Renal cortex interstitium (tissue), 15 donors: ENCODE measurements at places on chromosomes 16 and 17. TPM values are rescaled to one million over a fixed set of nuclear protein-coding genes. Genes with fewer than 3 reads are reported as not detected.

- no peak for DNase-seq
Measured at GRCh38 chr17:81334391-81334901, 39.3 kb upstream of the SLC38A10 start.

DNA sequence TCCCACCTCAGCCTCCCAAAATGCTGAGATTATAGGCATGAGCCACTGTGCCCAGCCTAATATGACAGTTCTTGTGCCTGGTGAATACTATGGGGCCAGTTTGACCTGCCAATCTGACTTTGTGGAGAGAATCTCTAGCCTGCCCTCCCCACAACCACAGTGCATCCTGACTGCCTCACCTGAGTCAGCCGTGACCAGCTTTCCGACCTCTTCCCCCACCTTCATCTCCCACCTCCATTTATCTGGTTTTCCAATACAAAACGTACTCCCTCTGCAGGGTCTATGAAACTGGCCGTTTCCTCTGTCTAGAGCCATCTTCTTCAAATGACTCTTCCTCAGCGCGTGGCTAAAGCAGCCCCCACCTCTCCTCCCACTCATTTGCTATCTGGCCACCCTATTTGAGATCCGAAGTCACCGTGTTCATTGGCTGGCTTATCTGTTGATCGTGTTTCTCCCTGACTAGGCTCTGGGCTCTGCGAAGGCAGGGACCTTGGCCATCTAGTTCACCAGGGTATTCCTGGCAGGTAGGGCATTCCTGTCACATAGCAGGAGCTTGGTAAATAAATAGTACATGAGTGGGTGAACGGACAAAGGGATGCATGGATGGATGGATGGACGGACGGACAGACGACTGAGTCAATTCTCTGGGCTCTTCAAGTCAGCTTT is 22.3 kb upstream of the PLLP start:
- no peak for DNase-seq

GRCh38 chr16:66468321-66468965 is 41.3 kb downstream of the BEAN1 start:
- DNase-seq = no peak

Gene SOX15
- polyA plus RNA-seq = 2.9 TPM

DNA sequence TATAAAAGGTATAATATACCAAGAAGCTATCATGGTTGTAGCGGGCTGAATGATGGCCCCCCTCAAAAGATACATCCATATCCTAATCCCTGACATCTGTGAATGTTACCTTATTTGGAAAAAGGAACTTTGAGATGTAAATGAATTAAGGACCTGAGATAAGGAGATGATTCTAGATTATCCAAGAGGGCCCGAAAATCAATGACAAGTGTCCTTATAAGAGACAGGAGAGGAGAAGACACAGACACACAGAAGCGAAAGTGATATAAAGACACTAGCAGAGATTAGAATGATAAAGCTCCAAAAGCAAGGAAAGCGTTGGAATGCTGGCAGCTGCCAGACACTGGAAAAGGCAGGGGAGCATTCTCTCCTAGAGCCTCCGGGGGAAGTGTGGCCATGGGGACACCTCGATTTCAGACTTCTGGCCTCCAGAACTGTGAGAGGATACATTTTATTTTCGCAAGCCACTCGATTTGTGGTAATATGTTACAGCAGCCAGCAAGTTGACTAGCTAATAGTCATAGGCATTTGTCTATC is 12.5 kb upstream of the GP1BA start:
- no peak for DNase-seq

GRCh38 chr16:50257876-50258275 is 8.5 kb upstream of the ADCY7 start:
- no peak for DNase-seq

DNA sequence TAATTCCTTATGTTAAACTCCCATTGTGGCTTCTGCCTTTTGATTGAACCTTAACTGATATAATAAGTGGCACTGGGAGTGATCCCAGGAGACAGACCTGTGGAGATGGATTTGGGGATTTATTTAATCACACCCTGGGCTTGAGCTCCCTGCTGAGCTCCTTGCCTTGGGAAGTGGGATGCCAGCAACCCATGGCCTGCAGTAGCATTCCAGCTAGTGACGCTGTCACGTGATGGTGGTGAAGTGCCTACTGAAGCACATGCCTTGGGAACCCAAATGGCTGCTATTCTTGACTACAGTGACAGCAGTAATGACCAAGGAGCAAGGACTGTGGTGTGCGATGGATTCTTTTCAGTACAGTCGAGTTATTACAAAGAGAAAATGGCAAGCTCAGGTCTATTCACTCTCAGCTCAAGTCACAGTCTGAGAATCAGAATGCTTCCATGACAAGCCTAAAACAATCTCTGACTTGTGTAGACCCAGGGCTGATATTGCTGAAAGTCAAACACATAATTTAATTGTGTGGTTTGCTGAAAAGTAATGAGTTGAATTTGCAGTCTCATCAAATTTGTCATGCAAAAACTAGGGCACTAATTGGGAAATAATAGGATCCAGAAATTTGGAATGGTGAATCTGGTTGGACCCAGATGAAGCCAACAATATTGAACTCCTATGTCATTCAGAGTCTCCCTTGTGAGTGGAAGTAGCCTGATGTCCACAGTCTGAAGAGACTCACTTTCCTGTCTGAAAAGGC is 47.1 kb downstream of the BCL7C start:
- no peak for DNase-seq

DNA sequence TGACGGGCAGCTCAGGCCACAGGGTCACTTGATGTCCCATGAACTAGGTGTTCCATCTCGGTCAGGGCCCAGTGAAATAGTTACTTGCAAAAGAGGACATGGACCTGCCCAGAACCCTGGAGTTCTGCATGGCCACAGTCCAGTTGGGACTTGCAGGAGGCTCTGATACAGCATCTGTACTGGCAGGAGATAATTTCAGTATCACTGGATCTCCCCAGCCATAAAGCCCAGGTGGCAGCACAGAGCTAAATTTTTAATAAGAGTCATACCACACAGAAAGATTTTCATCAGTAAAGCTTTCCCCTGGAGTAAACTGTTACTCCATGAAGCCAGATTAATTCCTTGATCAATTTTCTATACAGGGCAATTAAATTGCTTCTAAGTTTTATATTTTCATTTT is 18.0 kb upstream of the SLC16A5 start:
- no peak for DNase-seq

- peak; percentile 50 for DNase-seq
Measured at GRCh38 chr17:36148559-36149295, 27.7 kb downstream of the TBC1D3B start.

- no peak for DNase-seq
Measured at GRCh38 chr17:57349541-57350247, 93.4 kb downstream of the MSI2 start.

GRCh38 chr16:1363501-1364041 is 11.8 kb downstream of the GNPTG start:
- DNase-seq = no peak

GRCh38 chr17:82213251-82214011 is 789 bp upstream of the CCDC57 start:
- DNase-seq = no peak

Gene PLLP
- 29.7 TPM for polyA plus RNA-seq

- no peak for DNase-seq
Measured at GRCh38 chr17:78791840-78792709, 10.0 kb upstream of the CYTH1 start.

Gene ZKSCAN2
- 12.4 TPM for polyA plus RNA-seq

DNA sequence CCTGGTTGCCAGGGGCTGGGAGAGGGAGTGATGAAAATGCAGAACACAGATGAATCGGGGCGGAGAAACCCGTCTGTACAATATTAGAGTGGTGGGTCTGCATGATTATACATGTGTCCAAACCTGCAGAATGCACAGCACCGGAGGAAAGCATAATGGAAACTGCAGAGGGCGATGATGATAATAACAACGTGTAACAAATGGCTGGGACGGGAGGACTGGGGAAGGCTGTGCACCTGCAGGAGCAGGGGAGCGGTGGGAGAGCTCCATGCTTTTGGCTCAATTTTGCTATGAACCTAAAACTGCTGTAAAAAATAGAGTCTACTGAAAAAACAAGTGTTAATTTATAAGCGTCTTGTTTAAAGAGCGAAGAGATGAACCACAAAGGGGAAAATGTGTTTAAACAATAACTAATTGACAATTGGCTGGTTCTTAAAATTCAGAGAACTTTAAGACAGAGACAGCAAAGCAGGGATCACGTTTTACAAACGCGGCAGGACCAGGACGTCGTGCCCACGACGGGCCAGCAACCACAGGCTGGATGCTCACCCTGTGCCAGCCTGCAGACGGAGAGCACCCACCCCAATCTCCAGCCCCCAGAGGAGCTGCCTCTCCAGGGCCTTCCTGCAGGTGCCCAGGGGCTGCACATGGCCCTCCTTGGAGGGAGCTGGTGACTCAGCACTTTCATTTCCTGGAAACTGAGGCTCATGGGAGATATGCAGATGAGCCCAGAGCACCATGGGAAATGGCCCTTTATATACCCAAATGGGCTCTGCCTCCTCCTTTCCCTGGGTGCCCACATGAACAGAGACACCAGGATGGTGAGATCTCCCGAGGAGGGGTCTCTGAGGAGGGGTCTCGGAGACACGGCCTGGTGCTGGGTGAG is at the start of gene TEX19:
Gene TEX19 (plus strand): TSS at position 783 of the 886 bp plus-strand sequence. CDS start 2,904 bp downstream, outside the sequence.
- DNase-seq = no peak

Gene KCNJ16
- 99.5 TPM for polyA plus RNA-seq

DNA sequence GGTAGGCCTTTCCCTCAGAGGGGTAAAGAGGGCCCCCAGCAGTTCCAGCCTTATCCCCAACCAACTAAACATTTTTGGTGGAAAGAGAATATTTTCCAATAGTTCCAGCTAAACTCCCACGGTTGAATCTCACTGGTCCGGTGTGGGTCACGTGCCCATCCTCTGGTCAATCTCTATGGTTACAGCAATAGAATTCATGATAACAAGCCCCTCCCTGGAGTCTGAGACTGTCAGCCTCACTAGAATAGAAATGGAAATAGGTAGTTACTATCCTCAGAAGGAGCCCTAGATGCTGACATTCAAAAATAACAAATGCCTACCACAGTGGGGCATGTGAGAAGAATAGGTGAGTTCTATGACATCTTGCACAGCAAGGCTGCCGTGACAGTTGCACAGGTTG is 37.5 kb upstream of the LITAF start:
- no peak for DNase-seq

DNA sequence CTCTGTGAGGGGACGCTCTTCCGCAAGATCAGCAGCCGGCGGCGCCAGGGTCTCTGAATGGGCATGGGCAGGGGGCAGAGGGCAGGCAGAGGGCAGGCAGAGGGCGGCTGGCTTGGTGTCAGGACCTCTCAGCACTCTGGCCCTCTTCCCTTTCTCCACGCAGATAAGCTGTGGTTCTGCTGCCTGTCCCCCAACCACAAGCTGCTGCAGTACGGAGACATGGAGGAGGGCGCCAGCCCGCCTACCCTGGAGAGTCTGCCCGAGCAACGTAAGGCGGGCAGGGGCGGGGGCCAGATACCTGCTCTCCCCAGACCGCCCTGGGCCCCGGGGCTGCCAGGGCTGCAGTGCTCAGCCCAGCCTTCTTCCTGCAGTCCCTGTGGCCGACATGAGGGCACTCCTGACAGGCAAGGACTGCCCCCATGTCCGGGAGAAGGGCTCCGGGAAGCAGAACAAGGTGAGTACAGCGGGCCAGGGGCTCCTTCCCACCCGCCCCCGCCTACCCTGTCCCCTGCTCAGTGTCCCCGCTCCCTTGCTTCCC is 4.1 kb downstream of the ELMO3 start:
- no peak for DNase-seq

DNA sequence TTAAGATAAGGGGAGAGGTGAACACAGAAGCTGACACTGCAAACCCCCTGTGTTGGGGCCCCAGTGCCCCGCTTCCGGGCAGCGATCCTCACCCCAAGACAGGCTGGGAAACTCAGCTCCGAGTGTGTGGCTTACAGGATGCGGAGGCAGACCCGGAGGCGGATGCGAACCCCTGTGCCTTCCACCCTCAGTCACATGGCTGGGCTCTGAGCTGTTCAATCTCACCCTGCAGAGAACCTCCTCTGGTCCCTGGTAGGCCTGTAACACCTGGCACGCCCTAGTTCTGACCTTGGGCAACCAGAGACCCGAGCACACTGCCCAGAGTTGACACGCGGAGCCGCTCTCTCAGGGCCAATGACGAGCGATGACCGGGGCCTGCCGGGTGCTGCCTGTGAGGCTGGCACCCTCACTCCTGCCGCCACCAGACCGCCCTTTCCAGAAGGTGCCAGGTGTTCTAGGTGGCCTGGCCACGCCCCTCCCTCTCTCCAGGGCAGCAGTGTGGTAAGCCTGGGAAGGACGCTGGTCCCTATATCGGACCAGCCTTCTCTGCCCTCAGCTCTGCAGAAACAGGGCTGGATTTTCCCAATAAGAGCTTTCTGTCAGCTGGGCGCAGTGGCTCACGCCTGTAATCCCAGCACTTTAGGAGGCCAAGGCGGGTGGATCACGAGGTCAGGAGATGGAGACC is 23.3 kb downstream of the MEAK7 start:
- DNase-seq = no peak

DNA sequence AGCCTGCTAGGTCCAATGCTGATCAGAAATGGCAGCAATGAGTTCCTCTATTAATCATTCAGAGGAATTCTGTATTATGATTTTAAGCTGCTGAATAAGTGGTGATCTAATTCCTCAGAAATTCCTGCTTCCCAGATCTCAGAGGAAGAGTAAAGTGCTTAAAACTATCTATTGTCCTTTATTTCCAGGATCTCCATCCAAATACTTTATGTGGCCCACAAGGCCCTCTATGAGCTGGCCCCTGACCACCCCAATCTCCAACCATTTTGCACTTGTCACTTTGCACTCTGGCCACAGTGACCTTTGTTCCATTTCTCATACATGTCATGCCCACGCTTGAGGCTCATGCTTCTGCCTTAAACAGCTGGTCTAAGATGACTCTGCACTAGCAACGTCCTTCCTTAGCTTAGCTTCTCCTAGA is 93.7 kb downstream of the CA10 start:
- no peak for DNase-seq

GRCh38 chr16:81544700-81545271 is 100.2 kb downstream of the CMIP start:
- no peak for DNase-seq

GRCh38 chr17:59131131-59131530 is 23.9 kb downstream of the SKA2 start:
- no peak for DNase-seq

- DNase-seq = no peak
Measured at GRCh38 chr16:70478912-70479341, 24.5 kb downstream of the FCSK start.

DNA sequence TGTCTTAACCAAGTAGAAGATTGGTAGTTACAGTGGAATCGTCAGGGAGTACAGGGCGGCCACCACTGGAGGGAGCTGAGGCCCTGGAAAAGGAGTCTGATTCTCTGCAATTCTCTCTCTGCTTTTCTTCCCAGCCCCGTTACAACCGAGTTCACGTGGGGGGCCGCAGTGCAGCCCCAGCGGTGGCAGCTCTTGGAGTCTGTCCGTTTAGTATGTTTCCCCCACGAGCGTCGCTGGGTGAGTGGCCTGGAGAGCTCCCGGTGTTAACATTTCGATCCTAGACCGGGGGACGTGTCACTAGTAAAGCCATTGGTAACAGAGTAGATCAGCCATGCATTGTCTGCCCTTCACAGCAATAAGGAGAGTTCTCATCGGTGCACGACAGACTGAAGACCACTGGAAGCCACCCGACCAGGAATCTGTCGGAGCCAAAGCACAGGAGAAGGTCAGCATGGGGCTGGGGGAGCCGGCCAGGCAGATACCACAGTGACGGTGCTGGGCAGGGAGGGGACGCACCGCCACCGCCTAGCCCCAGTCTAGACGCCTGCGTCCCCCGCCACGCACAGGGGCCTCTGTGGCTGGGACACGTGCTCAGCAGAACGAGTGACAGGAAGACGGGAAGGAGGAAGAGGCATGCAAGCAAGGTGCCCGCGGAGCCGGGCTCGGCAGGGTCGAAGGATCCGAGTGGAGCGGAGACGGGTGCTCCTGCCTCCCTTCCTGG is 15.7 kb downstream of the SLC16A3 start:
- DNase-seq = no peak

- DNase-seq = no peak
Measured at GRCh38 chr17:31494259-31495021, 103.0 kb downstream of the RAB11FIP4 start.
